ENCODE measurements at places on chromosomes 6 and 20. TPM values are rescaled to one million over a fixed set of nuclear protein-coding genes. Genes with fewer than 3 reads are reported as not detected.

Gene CST2
- polyA plus RNA-seq: not detected

Gene TFAP2D
- not detected for polyA plus RNA-seq

Gene TBX18
- 21.5 TPM for polyA plus RNA-seq

Gene SPTLC3
- polyA plus RNA-seq: 1.5 TPM

Gene SPAG4
- 3.7 TPM for polyA plus RNA-seq

Gene SOX18
- 19.6 TPM for polyA plus RNA-seq

Gene EYA4
- polyA plus RNA-seq: 27.1 TPM

Gene LPIN3
- polyA plus RNA-seq: 4.7 TPM

Gene PLN
- 4.4 TPM for polyA plus RNA-seq

Gene LHFPL5
- not detected for polyA plus RNA-seq

Gene CLVS2
- 0.04 TPM for polyA plus RNA-seq

Gene MACROD2
- 3.9 TPM for polyA plus RNA-seq

Gene DCBLD1
- polyA plus RNA-seq: 8.4 TPM

Gene CCN6
- polyA plus RNA-seq: 0.28 TPM

Gene NKAIN2
- polyA plus RNA-seq: 5.2 TPM

Gene HNF4A
- 0.04 TPM for polyA plus RNA-seq
